ENCODE measurements at places on chromosomes 5 and 9.

GRCh38 chr9:130305381-130305780 lies 39.8 kb downstream of the HMCN2 start:
- DNase-seq: no peak

DNA sequence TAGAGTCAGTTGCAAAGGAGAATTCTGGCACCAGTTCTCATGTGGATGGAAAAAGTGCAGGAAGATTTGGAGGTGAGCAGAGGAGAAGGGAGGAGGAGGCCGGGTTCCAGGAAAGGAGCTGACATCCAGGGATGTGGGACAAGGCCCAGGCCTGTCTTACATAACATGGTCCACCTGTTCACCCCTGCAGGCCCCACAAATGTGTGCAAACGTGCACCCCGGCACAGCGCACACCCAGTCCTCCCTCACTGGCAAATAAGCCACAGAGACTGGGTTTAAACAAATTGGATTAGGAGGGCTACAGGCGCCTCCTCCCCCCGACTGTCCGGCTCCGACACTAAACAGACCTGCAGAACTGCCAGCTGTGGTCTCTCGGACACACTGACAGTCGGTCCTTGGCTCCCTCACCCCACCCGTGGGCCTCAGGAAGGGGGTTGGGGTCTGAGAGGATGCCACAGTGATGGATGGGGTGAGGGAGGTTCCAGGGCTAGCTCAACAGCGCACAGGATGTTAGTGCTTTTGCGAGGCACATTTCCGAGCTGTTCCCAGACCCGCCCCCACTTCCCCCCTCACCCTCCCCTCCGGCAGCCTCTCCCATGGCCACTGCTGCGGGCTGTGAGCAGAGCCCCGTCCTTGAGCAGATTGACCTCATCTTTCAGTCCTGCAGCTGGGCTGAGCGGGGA lies 43.4 kb upstream of the IL17B start:
- DNase-seq: no peak

- DNase-seq: no peak
These were observed 5.1 kb downstream of the NRARP start for GRCh38 chr9:137296670-137297664.

- DNase-seq: no peak
These were observed 60.5 kb downstream of the GLDC start for GRCh38 chr9:6584881-6585597.

GRCh38 chr9:93897075-93897970 lies 57.8 kb downstream of the BARX1 start:
- no peak for DNase-seq

- no peak for DNase-seq
These were observed 269.0 kb downstream of the GADD45G start for GRCh38 chr9:89873801-89874200.

DNA sequence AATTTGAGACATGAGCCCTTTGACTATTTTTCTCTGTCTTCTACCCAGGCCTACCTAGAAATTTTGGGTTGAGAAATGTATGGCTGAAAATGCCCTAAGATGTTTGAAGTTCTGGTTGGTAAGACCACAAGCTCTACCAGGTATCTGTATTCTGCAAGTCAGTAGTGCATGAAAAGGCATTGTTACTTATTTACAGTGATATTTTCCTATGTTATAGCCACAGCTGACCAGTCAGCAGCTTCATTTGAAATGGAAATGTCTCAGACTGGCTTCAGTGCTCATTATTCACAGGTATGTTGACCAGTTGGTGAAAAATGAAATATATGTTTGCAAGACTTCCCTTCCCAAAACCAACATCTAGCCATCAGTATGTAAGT lies 91.9 kb upstream of the ITGA2 start:
- no peak for DNase-seq

- DNase-seq: no peak
These were observed 1162.6 kb upstream of the C9orf72 start for GRCh38 chr9:28735738-28736342.

GRCh38 chr5:154505567-154505966 lies 27.5 kb upstream of the HAND1 start:
- DNase-seq: no peak

DNA sequence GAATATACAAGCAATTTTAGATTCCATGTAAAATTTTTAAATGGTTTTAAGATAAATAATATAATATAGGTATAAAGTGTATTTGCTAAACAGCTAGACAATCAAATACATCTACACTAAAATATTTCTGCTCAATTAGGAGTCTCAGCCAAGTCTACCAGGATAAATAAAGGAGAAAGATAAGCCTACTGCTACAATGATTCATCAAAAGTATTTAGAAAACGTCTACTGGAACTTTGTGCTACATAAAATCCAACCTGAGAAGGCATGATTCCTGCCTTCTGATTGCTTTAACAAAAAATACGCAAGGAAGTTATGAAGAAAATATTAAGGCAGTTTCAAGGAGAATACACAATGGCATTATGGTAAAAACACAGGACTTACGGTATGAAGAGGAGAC lies 570.6 kb downstream of the EFNA5 start:
- no peak for DNase-seq

GRCh38 chr5:168438349-168438748 lies 47.9 kb upstream of the RARS1 start:
- DNase-seq: no peak

DNA sequence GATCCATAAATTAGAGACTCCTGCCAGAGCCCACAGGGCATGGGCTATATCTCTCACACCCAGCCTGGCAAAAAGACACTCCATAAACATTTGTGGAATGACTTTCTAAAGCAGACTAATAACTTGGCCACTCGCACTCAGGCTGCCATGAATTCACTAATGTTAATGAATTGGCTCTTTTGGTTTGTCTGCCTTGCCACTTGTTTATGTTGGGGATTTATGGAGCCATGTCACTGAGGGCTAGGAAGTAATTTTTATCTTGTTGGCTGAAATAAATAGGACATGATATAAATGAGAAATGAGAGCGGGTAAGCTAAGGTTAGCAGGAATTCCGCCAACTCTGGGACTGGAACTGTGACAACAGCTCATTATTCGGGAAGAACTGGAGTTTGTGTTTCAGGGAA lies 55.2 kb downstream of the DROSHA start:
- no peak for DNase-seq

- no peak for DNase-seq
These were observed 42.3 kb upstream of the MUSK start for GRCh38 chr9:110626101-110626829.

GRCh38 chr9:112224401-112225289 lies 49.5 kb upstream of the SUSD1 start:
- DNase-seq: no peak

- DNase-seq: no peak
These were observed 47.1 kb downstream of the NACC2 start for GRCh38 chr9:136047775-136048559.

- DNase-seq: no peak
These were observed 132.0 kb downstream of the MLLT3 start for GRCh38 chr9:20490246-20490834.

DNA sequence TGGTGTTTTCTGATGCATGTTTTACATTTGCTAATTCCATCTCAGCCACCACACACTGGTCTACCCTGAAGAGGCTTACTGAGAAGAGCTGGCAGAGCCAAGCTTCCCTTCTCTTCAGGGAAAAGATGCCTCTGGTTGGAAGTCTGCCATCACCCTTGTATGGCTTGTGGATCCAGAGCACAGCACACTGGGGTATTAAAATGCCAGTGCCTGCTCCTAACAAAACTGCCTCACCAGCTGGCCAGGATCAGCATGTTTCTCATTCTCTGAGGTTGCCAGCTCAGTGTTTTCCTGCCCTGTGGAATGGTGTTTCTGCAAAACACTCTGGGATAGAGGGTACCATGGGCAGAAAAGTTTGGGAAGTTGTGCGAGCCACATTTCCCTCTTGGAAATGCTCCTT lies 31.6 kb upstream of the ZNF618 start:
- DNase-seq: no peak
